ENCODE measurements at places on chromosomes 1 and 21. TPM values are rescaled to one million over a fixed set of nuclear protein-coding genes. Genes with fewer than 3 reads are reported as not detected.
A peak's percentile ranks its signal among the peaks of the same experiment; 100 is the strongest.

GRCh38 chr1:47415728-47416318, at the start of gene FOXE3:
FOXE3 (plus strand) TSS chr1:47416285; CDS start chr1:47416316, 31 bp downstream.
- H3K27me3 ChIP-seq: peaks cover 46% of the 10 kb centered on the region
- H3K36me3 ChIP-seq: no peaks in the 10 kb centered on the region
- H3K4me1 ChIP-seq: peaks cover 5% of the 10 kb centered on the region
- H3K27ac ChIP-seq: no peak within 1 kb of the TSS
- H3K4me3 ChIP-seq: peak within 1 kb of the TSS; percentile 15

- H3K36me3 ChIP-seq: no peaks in the 10 kb centered on the region
These were observed 31.5 kb upstream of the DNASE2B start for GRCh38 chr1:84366786-84367185.

DNA sequence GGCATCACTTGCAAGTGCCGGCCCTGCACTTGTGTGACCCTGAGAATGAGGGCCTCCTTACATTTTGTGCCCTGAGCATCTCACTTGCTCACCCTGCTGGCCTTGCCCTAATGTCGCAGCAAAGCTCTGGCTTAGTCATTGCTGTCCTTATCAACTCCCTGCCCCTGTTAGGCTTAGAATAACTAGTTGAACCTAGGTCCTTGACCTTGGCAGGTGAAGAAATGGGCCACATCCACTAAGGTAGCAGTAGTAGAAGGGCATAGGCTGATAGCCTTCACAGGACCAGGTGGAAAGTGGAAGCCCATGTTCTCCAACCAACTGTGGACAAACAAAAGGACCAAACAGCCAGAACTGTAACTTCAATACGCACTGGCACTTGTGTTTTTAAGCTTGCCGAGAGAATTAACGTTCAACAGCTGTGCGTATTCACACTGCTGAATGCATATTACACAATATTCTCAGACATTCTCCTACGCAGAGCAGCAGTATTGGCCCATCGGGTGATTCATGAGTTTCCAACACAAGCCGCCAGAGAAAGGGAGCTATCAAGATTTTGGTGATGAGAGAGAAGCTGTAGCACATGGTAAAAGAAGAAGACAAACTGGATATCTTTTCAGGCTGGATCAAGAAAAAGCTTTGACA, 27.7 kb upstream of the PTGFRN start:
- H3K4me3 ChIP-seq: no peak overlapping the region
- peaks cover 37% of the 10 kb centered on the region for H3K4me1 ChIP-seq
- H3K36me3 ChIP-seq: no peaks in the 10 kb centered on the region
- H3K27ac ChIP-seq: no peak overlapping the region
- peak; percentile 83 for DNase-seq
- no peaks in the 10 kb centered on the region for H3K27me3 ChIP-seq

GRCh38 chr1:114154146-114154962, 685 bp upstream of the SYT6 start:
- no peaks in the 10 kb centered on the region for H3K36me3 ChIP-seq
- peak; percentile 62 for DNase-seq
- peaks cover 17% of the 10 kb centered on the region for H3K27me3 ChIP-seq
- H3K4me3 ChIP-seq: peak overlapping the region; percentile 48

DNA sequence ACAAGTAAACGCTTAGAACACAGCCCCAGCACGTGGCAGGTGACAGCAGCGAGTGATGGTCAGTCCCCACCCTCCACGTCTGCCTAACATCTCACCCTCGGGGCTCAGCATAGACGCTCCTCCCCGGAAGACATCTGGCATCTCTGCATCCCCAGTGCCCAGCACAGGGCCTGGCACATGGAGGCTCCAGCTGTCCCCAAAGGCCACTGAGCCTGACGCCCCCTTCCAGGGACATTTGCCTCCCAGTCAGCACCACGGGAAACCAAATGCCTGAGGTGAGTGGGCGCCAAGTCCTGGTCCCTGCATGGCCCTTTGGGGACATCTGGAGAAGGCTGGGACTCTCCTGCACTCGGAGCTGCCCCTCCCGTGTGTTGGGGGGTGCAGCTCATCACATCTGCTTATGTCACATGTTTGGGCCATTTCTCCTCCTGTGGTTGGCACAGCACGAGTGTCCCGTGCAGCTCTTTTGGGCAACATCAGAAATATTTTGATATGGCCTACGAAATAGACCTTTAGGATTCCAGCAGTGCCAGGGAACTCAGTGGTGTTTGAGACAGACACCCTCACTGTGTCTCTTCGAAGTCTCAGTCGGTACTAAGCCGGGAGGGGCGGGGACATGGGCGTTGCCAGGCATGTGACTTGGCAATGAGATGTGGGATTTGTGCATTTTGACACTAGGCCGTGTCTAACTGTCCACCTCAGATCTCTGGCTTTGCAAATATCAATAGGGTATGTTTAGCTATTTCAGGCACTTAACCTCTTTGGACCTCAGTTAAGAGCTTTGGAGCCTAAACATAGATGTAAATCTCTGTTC, 315.0 kb downstream of the PTPRU start:
- H3K36me3 ChIP-seq: no peaks in the 10 kb centered on the region
- no peak overlapping the region for H3K27ac ChIP-seq
- peaks cover 8% of the 10 kb centered on the region for H3K4me1 ChIP-seq

GRCh38 chr1:221718381-221719277, 23.3 kb downstream of the DUSP10 start:
- no peak overlapping the region for H3K27ac ChIP-seq
- H3K36me3 ChIP-seq: no peaks in the 10 kb centered on the region
- H3K4me3 ChIP-seq: no peak overlapping the region
- DNase-seq: peak; percentile 83

DNA sequence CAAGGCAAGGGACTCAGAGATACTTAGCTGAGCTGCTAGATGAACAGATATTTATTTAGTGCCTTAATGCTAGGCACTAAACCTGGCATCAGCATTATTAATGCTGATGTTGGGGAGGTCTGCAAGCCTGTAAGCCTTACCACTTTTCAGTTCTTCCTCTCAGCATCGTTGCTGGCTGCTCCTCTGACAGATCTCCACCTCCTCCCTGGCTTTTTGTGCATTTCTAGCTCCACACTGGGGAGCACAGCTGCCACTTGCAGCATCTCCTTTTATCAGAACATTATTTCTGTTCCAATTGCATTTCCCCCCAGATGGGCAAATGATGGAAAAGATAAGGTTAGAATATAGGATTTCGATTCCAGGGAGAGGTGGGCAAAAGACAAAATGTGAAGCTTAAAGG, 34.8 kb downstream of the CACNA1E start:
- no peaks in the 10 kb centered on the region for H3K36me3 ChIP-seq
- H3K4me3 ChIP-seq: no peak overlapping the region
- DNase-seq: no peak
- no peak overlapping the region for H3K27ac ChIP-seq
- H3K4me1 ChIP-seq: no peaks in the 10 kb centered on the region
- H3K27me3 ChIP-seq: no peaks in the 10 kb centered on the region

DNA sequence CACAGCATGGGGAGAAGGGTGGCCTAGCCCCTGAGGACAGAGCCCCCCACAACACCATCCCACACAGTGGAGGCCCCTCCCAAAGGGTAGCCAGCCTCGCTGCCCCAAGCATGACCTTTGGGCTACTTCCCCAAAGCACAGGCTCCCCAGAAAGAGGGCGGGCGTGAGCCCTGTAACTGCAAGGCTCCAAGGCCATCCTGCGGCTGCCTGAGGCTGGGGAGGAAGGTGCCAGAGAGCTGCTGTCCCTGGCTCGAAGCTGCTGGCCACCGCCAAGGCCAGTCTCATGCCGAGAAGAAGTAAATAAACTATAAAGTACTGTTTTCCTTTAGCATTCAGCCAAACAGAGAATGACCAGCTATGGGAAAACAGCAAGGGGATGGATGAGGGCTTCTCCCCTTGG, 27.5 kb downstream of the UBASH3A start:
- H3K36me3 ChIP-seq: peaks cover 4% of the 10 kb centered on the region
- no peaks in the 10 kb centered on the region for H3K4me1 ChIP-seq

- no peak overlapping the region for H3K27ac ChIP-seq
- H3K4me3 ChIP-seq: no peak overlapping the region
- no peak for DNase-seq
- H3K4me1 ChIP-seq: no peaks in the 10 kb centered on the region
- no peaks in the 10 kb centered on the region for H3K27me3 ChIP-seq
These were observed 17.9 kb upstream of the ZNF281 start for GRCh38 chr1:200427744-200428143.

- H3K27me3 ChIP-seq: no peaks in the 10 kb centered on the region
- no peak overlapping the region for H3K27ac ChIP-seq
- peaks cover 52% of the 10 kb centered on the region for H3K36me3 ChIP-seq
- H3K4me1 ChIP-seq: peaks cover 67% of the 10 kb centered on the region
- no peak overlapping the region for H3K4me3 ChIP-seq
These were observed 2.0 kb downstream of the PI4KB start for GRCh38 chr1:151325231-151325630.

DNA sequence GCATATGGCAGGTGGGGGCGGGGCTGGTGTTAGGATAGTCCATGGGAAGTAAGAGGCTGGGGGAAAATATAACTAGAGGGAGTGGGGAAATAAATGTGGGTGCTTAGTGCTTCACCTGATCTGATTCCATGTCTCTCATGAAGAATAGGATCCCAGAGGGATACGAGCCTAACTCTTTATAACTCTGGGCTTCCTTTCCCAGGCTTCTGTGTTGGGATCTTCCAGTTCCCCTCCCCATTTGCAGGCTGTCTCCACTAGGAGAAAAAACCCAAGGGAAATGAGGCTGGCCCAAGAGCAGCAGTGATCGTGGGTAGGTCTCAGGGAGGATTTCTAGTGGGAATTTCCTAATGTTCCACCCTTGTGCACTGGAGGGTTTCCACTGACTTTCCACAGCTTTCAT, 1.6 kb downstream of the KCNJ9 start:
- no peak for DNase-seq
- no peak overlapping the region for H3K4me3 ChIP-seq
- peaks cover 70% of the 10 kb centered on the region for H3K27me3 ChIP-seq
- peaks cover 9% of the 10 kb centered on the region for H3K36me3 ChIP-seq
- no peak overlapping the region for H3K27ac ChIP-seq

- H3K36me3 ChIP-seq: peaks cover 42% of the 10 kb centered on the region
- no peaks in the 10 kb centered on the region for H3K27me3 ChIP-seq
These were observed 72.3 kb downstream of the EVA1C start for GRCh38 chr21:32484706-32485380.

- H3K4me1 ChIP-seq: no peaks in the 10 kb centered on the region
- no peak overlapping the region for H3K4me3 ChIP-seq
- no peak overlapping the region for H3K27ac ChIP-seq
- no peaks in the 10 kb centered on the region for H3K36me3 ChIP-seq
These were observed 124.9 kb downstream of the KCNK1 start for GRCh38 chr1:233738850-233739249.

GRCh38 chr1:21825393-21825792, 13.3 kb downstream of the LDLRAD2 start:
- H3K36me3 ChIP-seq: peaks cover 100% of the 10 kb centered on the region
- no peaks in the 10 kb centered on the region for H3K27me3 ChIP-seq
- no peak overlapping the region for H3K27ac ChIP-seq
- no peak overlapping the region for H3K4me3 ChIP-seq
- no peaks in the 10 kb centered on the region for H3K4me1 ChIP-seq

DNA sequence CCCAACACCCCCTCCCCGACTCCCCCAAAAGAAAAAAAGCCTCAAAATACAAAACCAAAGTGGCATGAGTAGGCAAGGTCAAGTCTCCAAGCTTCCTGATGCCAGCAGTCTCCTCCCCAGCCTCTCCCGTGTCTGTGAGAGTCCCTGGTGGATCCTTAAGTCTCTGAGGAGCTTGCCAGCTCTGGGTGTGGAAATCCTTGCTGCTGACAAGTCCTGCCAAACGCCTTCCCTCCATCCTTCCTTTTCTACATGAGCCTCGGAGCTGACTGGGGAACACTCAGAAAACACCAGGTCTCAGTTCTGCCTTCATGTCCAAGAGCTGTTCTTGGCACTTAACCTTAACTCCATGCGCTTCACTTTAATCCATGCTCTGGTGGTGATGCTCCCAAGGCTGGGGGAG, 3.7 kb upstream of the ETV3L start:
- H3K27ac ChIP-seq: no peak overlapping the region
- no peaks in the 10 kb centered on the region for H3K27me3 ChIP-seq
- no peak overlapping the region for H3K4me3 ChIP-seq
- H3K36me3 ChIP-seq: no peaks in the 10 kb centered on the region
- no peaks in the 10 kb centered on the region for H3K4me1 ChIP-seq
- no peak for DNase-seq

DNA sequence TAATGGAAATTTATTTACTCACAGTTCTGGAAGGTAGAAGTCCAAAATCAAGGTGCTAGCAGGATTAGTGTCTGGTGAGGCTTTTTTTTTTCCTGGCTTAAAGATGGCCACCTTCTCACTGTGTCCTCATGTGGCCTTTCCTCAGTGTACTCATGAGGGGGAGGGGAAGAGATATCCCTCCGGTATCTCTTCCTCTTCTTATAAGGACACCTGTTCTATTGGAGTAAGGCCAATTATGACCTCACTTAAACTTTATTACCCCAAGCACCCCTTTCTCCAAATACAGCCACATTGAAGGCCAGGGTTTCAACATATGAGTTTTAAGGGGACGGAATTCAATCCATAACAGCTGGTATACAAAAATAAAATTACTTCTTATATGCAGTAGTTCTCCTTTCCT, 203.7 kb upstream of the C1orf87 start:
- no peak for DNase-seq
- H3K4me1 ChIP-seq: peaks cover 39% of the 10 kb centered on the region
- H3K27me3 ChIP-seq: no peaks in the 10 kb centered on the region
- no peaks in the 10 kb centered on the region for H3K36me3 ChIP-seq

GRCh38 chr21:30340714-30341573, 3.5 kb upstream of the KRTAP27-1 start:
- no peaks in the 10 kb centered on the region for H3K4me1 ChIP-seq
- no peak overlapping the region for H3K4me3 ChIP-seq
- peak; percentile 56 for DNase-seq
- H3K36me3 ChIP-seq: no peaks in the 10 kb centered on the region
- H3K27me3 ChIP-seq: no peaks in the 10 kb centered on the region

The RBP7 gene
- not detected for total RNA-seq

The MMEL1 gene
- 4.5 TPM for total RNA-seq

The FCRL2 gene
- total RNA-seq: 2.5 TPM

The LCE2C gene
- not detected for total RNA-seq

All from stomach (tissue), 19 donors.